Muscle of leg (tissue), 16 donors: ENCODE measurements at places on chromosomes 6 and 20. TPM values are rescaled to one million over a fixed set of nuclear protein-coding genes. Genes with fewer than 3 reads are reported as not detected.

The TNF gene
- 0.22 TPM for total RNA-seq

The AFG1L gene
- total RNA-seq, result 7.2 TPM

The FOXS1 gene
- total RNA-seq, result 6.0 TPM

The ECT2L gene
- 0.09 TPM for total RNA-seq

DNA sequence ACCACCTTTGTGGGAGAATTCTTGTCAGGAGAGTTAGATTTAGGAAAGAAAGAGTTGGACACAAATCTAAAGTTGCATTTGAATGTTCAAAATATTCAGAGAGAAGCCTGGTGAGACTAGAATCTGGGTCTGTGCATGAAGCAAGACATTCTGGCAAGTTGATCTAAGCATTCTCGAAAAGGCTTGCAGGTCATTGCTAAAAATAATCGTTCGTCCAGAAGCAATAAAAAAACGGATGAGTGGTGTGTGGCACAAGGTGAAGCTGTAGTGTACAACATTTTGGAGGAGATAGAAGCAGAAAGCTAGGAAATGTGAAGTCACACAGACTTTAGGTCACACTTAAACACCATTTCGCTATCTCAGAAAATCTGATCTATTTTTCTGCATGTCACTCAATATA lies 114.9 kb upstream of the IFNGR1 start:
- no peak for DNase-seq
- H3K4me1 ChIP-seq, result no peaks in the 10 kb centered on the region
- no peaks in the 10 kb centered on the region for H3K36me3 ChIP-seq
- peaks cover 3% of the 10 kb centered on the region for H3K27me3 ChIP-seq
- H3K4me3 ChIP-seq, result no peak overlapping the region

DNA sequence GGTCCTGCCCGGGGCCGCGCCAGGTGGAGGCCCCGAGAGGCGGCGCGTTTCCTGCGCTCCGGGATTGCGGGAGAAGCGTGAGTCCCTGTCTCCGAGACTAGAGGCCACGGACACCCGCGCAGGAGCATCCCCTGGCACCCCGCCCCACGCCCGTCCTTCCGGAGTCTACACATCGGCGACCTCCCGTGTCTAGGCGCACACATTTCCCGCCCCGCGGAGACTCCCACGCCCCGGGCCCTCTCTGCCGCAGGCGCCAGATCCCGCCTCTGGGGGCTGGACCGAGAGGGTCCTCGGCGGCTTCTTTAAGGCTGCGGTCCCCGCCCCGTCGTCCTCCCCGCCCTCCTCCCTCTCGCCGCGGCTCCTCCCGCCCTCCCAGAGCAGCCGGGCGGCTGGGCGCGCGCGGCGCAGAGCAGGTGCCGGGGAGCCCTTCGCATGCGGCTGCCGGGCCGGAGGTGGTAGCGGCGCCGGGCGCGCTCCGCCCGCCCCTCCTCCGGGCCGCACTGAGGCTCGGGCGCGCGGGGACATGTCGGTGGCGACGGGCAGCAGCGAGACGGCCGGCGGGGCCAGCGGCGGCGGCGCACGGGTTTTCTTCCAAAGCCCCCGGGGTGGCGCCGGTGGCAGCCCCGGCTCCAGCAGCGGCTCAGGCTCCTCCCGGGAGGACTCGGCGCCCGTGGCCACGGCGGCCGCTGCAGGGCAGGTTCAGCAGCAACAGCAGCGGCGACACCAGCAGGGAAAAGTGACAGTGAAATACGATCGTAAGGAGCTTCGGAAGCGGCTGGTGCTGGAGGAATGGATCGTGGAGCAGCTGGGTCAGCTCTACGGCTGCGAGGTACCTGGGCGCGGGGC lies at the start of gene PPP1R14C:
Gene PPP1R14C (plus strand): TSS at position 375 of the 846 bp plus-strand sequence. CDS start 149 bp downstream, at position 524.
- H3K4me1 ChIP-seq, result peaks cover 17% of the 10 kb centered on the region
- peaks cover 53% of the 10 kb centered on the region for H3K27me3 ChIP-seq
- peak within 1 kb of the TSS; percentile 50 for H3K4me3 ChIP-seq
- DNase-seq, result peak; percentile 67
- no peaks in the 10 kb centered on the region for H3K36me3 ChIP-seq
- no peak within 1 kb of the TSS for H3K27ac ChIP-seq

- H3K36me3 ChIP-seq, result no peaks in the 10 kb centered on the region
- H3K4me1 ChIP-seq, result no peaks in the 10 kb centered on the region
- H3K4me3 ChIP-seq, result peak overlapping the region; percentile 3
- no peaks in the 10 kb centered on the region for H3K27me3 ChIP-seq
Observed at GRCh38 chr6:73665686-73666319, 12.0 kb upstream of the SLC17A5 start.

- no peaks in the 10 kb centered on the region for H3K4me1 ChIP-seq
- H3K27me3 ChIP-seq, result no peaks in the 10 kb centered on the region
- no peak overlapping the region for H3K27ac ChIP-seq
- DNase-seq, result no peak
Observed at GRCh38 chr6:149221774-149222070, 95.8 kb upstream of the TAB2 start.

DNA sequence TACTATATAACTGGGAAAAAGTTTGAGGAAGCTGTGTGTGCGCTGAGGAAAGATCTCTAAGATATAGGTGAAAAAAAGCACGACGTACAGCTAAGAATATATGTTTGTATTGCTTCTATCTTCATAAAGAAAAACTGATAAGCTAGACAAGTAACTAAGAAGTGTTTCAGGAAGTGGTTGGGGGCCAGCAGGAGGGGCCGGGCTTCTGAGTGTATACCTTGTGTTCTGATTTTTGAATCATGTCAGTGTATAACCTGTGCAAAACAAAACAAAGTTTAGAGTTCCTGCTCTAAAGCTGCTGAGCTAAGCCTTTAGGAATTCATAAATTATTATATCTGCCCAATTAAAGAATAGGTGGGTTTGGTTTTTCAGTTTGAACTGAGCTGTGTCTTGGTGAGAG lies 7.9 kb upstream of the OSER1 start:
- no peak for DNase-seq
- peaks cover 8% of the 10 kb centered on the region for H3K36me3 ChIP-seq
- H3K4me1 ChIP-seq, result no peaks in the 10 kb centered on the region
- no peak overlapping the region for H3K27ac ChIP-seq
- no peak overlapping the region for H3K4me3 ChIP-seq

DNA sequence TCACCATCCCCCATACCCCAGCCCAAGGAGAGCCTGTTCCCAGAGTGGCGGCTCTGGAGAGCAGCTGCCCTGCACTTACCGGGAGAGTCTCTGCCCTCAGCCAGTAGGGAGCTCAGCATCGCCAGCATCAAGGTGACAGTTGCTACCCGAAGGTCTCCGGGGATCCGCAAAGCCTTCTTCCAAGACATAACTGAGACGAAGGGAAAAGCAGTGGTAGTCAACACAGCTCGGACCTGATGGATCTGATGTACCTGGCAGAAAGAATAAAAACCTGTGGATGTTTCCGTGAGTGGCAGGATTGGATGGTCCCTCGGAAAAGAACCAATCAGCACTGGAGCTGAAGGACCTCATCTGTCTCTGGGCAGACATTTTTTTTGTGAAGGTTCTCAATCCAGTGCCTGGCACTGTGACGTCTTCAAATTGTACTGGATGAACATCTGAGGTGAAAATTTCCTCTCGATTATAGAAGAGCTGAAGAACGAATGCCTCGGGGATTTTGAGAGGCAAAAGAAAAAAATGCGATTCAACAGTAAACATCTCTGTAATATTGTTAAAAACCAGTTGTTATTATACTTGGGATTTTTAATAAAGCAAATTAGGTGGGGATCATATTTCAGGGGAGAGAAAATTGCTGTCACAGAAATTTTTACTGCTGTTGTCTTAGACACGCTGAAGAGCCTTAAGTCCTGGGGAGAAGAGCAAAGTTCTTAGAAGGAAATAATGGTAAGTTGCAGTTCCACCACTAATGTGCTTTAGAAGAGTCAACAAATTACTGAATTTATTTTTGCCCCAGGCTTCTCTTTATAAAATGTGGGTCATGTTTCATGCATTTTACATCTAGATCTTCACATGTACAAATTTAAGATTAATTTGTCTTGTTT lies at the start of gene HLA-DQB1:
Gene HLA-DQB1 (minus strand): TSS at position 238 of the 881 bp plus-strand sequence. CDS start 50 bp downstream, at position 188.
- H3K4me3 ChIP-seq, result no peak within 1 kb of the TSS
- no peaks in the 10 kb centered on the region for H3K36me3 ChIP-seq
- H3K27me3 ChIP-seq, result peaks cover 9% of the 10 kb centered on the region
- DNase-seq, result peak; percentile 57
- no peaks in the 10 kb centered on the region for H3K4me1 ChIP-seq
- no peak within 1 kb of the TSS for H3K27ac ChIP-seq

DNA sequence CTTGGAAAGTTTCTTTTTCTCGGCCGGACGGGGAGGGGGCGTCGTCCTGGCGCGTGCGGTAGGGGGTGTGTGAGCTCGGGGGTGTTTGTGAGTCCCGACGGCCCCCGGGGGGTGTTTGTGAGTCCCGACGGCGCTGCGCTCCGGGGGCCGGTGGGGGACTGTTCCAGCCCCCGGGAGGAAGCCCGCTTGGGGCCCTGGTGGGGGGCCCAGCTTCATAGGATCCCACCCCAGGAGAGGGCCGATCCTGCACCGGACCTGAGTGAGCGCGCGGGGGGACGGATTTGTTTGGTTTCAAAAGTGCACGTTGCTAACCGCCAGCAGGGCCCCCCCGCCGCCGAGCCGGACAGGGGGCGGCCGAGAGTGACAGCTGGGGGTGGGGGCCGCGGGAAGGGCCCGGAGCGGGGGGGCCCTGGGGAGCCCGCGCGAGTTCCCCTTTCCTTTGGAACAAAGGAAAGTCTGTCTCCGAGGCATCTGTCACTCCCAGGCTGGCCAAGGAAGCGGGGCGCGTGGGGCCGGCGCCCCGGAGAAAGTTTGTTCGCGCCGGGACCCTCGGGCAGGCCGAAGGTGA lies 485 bp downstream of the TGIF2 start:
- peak; percentile 71 for DNase-seq
- peak overlapping the region; percentile 95 for H3K27ac ChIP-seq
- H3K4me1 ChIP-seq, result peaks cover 28% of the 10 kb centered on the region
- peaks cover 7% of the 10 kb centered on the region for H3K36me3 ChIP-seq
- no peaks in the 10 kb centered on the region for H3K27me3 ChIP-seq
- H3K4me3 ChIP-seq, result peak overlapping the region; percentile 96

GRCh38 chr6:24979176-24979575 lies 43.4 kb upstream of the RIPOR2 start:
- no peak overlapping the region for H3K4me3 ChIP-seq
- H3K36me3 ChIP-seq, result no peaks in the 10 kb centered on the region
- no peak for DNase-seq
- no peaks in the 10 kb centered on the region for H3K27me3 ChIP-seq
- H3K4me1 ChIP-seq, result no peaks in the 10 kb centered on the region
- H3K27ac ChIP-seq, result no peak overlapping the region

DNA sequence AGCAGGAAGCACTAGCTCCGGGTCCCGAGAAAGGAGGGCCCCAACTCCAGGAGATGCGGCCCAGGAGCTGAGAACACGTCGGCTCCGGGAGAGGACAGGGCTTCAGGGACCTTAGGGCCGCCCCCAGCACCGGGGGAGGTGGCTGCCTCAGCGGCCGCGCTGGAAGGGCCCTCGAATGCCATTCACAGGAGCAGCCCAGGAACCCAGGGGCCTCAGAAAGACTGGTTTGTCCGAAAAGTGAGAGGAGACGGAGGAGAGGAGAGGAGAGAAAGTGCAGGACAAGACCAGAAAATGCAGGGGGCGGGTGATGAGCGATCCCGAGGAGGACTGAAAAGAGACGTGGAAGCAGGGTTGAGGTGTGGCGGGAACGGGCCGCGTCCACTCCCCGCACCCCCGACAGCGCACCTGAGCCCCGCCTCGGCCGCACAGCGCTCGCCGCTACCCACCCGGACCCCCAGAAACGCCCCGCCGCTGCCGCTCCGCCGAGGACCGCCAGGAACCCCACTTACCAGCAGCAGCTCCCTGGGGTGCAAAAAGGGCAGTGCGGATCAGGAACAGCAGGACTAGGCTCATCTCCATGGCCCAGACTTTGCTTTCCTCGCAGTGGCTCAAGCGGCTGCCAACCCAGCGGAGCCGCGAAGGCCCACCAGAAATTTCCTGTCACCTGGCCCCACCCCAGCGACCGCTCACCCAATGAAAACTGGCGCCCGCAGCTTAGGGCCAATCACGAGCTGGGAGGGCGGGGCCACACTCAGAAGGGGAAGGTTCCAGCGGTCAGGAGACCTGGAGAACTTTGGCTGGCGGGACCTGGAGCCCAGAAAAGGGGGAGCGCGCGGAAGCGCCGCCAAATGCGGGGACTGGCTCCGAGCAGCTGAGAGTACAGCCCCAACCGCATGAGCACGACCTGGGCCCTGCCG lies 25.4 kb downstream of the HLA-F start:
- peak overlapping the region; percentile 46 for H3K4me3 ChIP-seq
- H3K27ac ChIP-seq, result no peak overlapping the region
- peaks cover 46% of the 10 kb centered on the region for H3K27me3 ChIP-seq
- peak; percentile 95 for DNase-seq

DNA sequence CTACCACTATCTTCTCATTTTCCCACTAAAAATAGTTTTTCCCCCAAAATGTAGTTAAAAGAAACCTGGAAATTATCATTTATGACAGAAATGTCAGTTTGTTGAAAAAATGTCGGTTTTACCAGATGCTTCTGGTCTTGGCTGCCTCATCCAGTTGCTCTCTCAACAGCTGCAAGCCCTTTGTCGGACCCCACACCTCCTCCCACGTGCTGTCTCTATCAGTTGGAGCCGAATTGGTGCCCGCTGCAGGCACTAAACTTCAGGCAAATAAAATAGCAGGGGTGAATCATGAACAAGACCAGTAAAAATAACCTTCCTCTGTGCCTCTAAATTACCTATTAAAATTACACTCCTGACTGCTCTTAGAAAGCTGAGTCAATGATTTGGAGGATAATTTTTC lies 129.5 kb upstream of the CEP162 start:
- H3K27me3 ChIP-seq, result no peaks in the 10 kb centered on the region
- no peak overlapping the region for H3K4me3 ChIP-seq
- peak; percentile 29 for DNase-seq
- H3K36me3 ChIP-seq, result no peaks in the 10 kb centered on the region
- peaks cover 2% of the 10 kb centered on the region for H3K4me1 ChIP-seq
- H3K27ac ChIP-seq, result no peak overlapping the region

DNA sequence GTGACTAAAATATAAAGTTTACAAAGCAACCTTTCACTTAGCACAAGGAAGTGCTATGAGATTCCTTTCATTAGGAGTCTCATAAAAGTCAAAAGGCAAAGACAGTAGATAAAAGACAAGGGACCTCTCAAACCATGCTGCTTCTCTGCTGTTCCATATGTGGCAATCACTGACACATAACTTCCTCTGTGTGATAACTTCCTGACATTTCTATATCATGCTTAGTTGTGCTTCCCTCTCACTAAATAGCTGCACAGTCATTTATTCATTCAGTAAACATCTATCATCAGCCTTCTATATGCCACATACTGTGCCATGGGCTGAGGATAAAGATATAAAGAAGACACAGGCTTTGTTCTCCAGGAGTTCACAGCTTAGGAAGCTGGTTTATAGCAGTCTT lies 214.8 kb upstream of the GRIK2 start:
- no peaks in the 10 kb centered on the region for H3K36me3 ChIP-seq
- no peak for DNase-seq
- no peak overlapping the region for H3K27ac ChIP-seq
- H3K27me3 ChIP-seq, result no peaks in the 10 kb centered on the region
- no peaks in the 10 kb centered on the region for H3K4me1 ChIP-seq

GRCh38 chr6:52161689-52162438 lies 24.3 kb upstream of the IL17A start:
- H3K27ac ChIP-seq, result no peak overlapping the region
- no peaks in the 10 kb centered on the region for H3K36me3 ChIP-seq
- H3K27me3 ChIP-seq, result no peaks in the 10 kb centered on the region
- H3K4me3 ChIP-seq, result no peak overlapping the region
- no peak for DNase-seq

GRCh38 chr6:25413207-25413905 lies 134.2 kb downstream of the CARMIL1 start:
- H3K4me1 ChIP-seq, result no peaks in the 10 kb centered on the region
- DNase-seq, result peak; percentile 74
- no peaks in the 10 kb centered on the region for H3K36me3 ChIP-seq
- no peak overlapping the region for H3K4me3 ChIP-seq
- no peak overlapping the region for H3K27ac ChIP-seq
